ENCODE measurements at places on chromosomes 16 and 17. TPM values are rescaled to one million over a fixed set of nuclear protein-coding genes. Genes with fewer than 3 reads are reported as not detected.

GRCh38 chr17:46061435-46061834 is 62.4 kb downstream of the STH start:
- DNase-seq: no peak

- DNase-seq: no peak
Measured at GRCh38 chr16:21645261-21645721, 7.1 kb downstream of the IGSF6 start.

DNA sequence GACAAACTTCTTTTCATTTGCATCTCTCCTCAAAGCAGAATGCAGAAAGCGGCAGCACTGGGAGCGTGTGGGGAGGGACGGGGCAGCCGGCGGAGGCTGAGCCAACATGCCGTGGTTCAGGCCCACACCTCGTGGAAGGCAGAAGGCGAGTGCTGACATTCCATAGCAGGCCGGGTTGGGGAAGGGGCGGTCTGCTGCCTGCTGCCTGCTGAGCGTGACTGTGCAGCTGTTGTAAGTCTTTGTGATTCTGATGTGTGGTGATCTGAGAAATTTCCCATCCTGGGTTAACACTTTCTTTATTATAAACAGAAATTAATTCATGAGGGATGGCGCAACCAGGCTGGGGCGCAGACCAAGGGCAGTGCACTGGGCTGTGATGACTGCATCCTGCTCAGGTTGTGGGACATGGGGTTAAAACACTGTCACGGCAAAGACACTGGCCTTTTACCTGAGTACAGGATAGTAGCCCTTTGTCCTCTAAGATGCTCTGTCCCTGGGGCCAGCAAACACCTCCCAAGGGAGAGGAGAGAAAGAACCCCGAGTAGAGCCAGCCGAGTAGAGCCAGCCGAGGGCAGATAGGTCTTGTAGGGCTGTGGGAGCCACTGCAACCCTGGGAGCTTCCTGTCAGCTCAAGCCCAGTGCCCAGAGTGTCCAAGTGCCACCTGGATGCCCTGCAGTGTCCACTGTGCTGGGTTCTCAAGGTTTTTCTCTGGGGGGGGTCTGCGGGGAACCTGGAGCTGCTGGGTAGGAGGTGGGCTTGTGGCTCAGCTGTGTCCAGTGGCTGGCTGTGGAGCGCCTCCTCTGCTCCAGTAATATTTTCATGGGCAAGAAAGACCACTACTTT is 8.8 kb upstream of the DNASE1 start:
- DNase-seq: peak; percentile 4

DNA sequence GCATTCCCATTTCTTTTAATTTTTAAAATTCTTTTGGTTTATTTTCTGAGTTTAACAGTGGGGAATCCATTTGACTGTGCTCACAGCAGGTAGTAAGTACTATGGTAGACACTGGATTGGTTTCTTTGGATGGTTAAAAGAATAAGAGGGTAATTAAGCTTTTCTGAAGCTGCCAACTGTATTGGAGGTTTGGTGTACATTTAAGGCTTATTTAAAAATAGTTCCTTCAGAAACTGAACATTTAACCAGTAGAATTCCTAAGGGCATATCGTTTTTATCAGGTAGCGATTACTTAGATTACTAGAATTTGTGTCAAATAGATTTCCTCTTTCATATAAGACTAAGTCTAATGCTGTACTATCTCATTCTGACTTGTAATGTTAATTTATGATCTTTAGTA is 162.4 kb downstream of the PPM1E start:
- DNase-seq: no peak

DNA sequence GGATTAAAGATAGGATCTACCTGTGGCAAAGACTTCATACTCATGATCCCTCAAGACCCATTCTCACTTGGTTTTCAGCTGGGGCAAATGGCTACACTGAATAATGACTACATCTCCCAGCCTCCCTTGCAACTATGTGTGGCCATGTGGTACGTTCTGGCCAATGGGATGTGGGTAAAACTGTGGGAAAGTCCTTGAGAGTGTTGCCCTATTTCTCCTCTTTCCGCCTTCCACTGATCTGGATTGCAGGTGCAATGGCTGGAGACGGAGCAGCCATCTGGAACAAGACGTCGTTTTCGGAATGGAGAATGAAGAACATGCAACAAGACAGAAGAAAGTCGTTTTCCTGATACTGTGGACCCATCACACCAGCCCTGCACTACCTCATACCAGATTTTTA is 48.5 kb downstream of the HAPSTR1 start:
- DNase-seq: no peak

- DNase-seq: no peak
Measured at GRCh38 chr17:5667871-5668270, 83.6 kb upstream of the NLRP1 start.

GRCh38 chr16:87968541-87968940 is 17.3 kb downstream of the BANP start:
- no peak for DNase-seq

The SLC38A8 gene
- total RNA-seq: not detected

The TBC1D10B gene
- total RNA-seq: 46.2 TPM

The C16orf74 gene
- total RNA-seq: 1.6 TPM

Data from left colon (tissue), 2 donors.